ENCODE measurements at places on chromosomes 2 and 18.

DNA sequence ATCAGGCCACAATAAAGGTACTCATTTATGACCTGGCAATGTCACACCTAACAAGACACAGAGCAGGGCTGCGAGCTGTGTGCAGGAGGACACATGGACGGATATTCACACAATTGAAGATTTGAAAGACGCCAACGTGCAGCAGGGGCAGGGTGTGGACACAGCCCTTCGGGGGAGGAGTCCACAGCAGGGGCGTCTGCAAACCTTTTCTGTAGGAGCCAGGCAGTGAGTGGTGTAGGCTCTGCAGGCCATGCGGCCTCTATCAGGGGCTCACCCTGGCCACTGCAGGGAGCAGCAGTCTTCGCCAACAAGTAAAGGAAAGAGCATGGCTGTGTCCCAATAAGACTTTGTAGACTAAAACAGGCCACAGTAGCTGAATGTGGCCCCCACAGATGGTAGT, 125.7 kb upstream of the SNTG2 start:
- DNase-seq: no peak

- no peak for DNase-seq
Measured at GRCh38 chr2:126864861-126865260, 33.8 kb upstream of the TEX51 start.

DNA sequence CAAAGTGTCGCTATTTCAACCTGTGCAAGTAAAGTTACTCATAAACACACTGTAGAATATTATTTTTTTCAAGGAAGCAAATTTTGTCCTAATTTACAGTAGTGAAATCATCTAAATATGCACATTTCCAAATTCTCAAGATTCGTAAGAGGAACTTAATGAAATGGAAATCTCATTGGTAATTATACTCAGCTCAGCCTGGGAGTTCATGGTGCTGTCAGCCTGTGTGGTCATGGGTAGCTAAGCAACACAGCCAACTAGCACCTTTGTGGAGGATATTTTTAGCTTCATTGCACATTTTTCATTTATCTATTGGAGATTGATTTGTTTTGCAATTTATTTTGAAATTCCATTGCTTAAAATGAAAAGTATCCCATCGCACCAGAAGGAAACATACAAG, 975.7 kb upstream of the ZEB2 start:
- no peak for DNase-seq

DNA sequence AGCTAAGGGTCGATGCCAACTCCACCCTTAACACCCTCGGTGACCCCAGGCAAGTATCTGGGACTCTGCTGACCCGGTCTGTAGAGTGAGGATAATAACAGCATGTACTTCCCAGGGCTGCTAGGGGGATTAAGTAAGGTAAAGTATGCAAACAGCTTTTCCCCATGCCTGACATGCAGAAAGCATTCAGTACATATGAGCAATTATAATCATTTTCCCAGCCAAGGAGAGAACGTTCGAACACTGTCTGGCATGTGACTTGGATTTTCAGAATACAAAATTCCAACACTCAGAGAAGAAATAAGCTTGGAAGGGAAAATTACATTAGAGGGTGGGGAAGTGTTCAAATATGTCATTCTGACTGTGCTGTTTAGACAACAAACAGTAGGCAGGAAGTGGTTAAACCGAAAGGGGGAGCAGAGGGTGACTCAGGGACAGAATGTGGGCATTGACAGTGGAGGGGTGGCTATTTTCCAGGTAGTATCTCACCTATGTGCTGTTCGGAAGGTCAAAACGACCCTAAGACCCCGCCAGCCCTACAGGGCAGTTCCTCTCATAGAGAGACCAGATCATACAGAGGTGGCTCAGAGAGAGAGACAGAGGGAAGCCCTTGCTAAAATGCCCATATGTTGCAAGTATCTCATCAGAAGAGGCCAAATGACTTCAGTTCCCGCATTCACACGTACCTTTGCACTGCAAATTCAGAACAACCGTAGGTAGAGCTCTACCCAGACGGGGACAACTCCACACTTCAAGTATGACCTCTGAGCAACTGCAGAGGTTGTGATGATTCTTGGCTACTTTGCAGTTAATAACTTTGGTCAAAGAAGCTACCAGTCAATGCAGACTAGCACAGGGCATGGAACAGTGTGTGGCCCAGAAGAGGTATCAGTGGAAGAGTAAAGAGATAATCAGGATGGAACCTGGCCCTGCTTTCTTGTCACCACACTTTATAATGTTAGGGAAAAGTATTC, 14.8 kb downstream of the ASPRV1 start:
- no peak for DNase-seq

DNA sequence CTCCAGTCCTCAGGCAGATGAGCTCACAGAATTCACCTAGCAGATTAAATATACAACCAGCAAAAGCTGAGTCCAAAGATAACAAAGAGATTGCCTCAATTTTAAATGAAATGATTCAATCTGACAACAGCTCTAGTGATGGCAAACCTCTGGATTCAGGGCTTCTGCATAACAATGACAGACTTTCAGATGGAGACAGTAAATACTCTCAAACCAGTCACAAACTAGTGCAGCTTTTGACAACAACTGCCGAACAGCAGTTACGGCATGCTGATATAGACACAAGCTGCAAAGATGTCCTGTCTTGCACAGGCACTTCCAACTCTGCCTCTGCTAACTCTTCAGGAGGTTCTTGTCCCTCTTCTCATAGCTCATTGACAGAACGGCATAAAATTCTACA, 86.0 kb downstream of the PTRHD1 start:
- no peak for DNase-seq

GRCh38 chr2:99487906-99488305, 1.9 kb downstream of the REV1 start:
- DNase-seq: no peak

DNA sequence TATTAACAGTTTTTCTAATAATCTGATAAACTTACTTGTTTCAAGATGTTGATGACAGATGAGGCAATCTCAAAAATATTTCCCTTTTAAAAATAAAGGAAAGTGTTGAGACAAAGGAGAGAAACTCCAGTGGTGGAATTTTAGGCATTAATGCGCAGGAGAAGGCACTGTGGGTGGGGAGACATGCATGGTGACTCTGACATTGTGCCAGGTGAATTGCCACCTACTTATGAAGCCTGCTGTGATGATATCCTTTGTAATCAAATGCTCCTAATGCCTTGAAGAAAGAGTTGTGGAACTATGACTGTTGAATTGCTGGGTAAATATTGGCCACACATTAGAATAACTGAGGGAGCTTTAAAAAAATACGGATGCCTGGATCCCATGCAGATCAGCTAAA, 101.4 kb downstream of the PLA2R1 start:
- DNase-seq: no peak

DNA sequence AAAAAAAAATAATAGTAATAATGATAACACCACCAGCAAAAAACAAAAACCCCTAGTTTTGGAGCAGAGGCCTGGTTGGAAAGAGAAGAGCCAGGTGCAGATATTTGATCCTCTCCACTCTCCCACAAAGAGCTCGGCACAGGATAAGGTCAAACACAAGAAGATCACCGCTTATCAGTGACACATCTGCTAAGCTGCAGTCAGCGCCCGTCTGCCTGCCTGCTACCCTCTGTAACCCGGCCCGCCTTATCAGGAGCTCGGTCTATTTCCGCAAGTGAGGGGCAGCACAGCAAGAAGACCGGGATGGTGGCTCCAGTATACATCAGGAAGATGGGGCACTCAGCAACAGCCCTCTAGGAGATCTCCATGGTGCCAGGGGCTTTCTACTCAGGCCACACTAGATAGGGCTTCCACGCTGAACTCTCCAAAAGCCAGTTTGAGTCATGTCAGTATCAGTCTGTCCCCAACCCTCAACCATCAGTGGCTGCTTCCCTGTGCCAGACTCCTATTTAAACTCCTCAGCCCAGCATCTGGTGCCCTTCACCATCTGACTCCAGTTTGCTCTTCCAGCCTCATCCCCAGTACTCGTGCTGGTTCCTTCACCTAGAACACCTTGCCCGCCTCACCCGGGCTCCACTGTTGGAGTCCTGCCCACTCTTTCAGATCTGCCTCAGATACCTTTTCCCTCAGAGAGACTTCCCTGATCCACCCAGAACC, 67.3 kb upstream of the PPP1CB start:
- no peak for DNase-seq

DNA sequence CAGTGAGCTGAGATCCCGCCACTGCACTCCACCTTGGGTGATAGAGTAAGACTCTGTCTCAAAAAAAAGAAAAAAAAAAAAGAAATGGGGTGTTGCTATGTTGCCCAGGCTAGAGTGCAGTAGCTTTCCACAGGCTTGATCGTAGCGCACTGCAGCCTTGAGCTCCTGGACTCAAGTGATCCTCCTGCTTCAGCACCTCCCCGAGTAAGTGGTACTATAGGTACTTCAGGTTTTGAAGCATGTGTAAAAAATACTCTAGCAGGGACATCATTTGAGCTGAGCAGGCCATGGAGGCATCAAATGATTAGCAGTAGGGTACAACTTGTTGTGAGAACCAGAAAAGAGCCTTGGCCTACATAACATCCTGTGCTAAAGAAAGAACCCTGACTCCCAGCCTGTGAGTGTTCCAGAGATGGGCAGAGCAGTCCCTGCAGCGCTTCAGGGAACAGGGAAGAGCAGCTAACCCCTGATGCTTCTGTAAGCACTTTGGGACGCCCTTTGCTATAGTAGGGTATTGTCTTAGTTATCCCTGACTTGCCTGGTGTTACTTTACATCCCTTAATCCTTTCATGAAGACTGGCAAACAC, 119.1 kb downstream of the NEDD4L start:
- no peak for DNase-seq

GRCh38 chr18:54801374-54801773, 26.9 kb upstream of the RAB27B start:
- DNase-seq: no peak

GRCh38 chr2:37590119-37590571, 81.3 kb downstream of the CDC42EP3 start:
- no peak for DNase-seq

- DNase-seq: no peak
Measured at GRCh38 chr2:30981096-30981495, 157.1 kb downstream of the GALNT14 start.

GRCh38 chr2:13002536-13003331, 286.0 kb downstream of the TRIB2 start:
- no peak for DNase-seq

DNA sequence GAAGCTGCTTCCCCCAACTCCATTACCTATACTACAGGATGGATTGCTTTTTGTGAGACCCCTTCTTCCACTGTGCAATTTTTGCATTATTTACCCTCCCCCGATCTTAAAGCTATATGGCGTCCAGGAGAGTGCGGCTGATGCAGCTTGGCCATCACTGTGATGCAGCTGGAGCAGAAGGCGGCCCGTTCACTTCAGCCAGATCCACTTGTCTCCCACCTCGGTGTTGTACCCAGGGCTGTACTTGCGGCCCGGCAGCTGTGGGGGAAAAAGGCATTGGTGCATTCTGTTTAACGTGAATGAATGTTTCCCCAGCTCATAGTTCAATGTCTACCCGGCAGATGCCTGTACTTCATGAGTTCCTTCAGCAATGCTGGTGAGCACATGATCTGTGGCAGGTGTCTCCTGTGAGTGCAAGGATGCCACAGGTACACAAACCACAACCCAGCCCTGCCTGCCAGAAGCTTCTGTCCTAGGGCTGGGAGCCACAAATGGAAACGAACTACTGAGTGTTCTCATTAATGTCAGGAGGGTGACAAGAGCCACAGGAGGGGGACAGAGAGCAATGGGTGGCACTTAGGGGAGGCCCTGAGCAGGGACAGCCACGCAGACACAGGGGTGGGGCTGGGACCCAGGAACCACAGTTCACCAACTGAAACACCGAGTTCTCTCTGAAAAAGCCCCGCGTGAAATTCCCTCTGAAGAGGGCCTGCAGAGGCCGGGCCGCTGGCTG, 64.0 kb downstream of the NDUFA10 start:
- no peak for DNase-seq

- DNase-seq: no peak
Measured at GRCh38 chr2:209501579-209501978, 77.7 kb downstream of the MAP2 start.

DNA sequence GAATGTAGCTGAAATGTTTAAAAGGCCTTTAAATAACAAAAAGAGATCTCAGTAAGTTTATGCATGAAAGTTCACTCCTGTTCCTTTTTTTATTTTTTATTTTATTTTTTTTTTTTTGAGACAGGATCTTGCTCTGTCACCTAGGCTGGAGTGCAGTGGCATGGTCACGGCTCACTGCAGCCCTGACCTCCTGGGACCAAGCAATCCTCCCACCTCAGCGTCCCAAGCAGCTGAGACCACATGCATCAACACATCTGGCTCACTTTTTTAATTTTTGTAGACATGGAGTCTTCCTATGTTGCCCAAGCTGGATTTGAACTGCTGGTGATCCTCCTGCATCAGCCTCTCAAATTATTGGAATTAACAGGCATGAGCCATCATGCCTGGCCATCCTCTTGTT, 84.3 kb downstream of the KANSL1L start:
- DNase-seq: no peak

DNA sequence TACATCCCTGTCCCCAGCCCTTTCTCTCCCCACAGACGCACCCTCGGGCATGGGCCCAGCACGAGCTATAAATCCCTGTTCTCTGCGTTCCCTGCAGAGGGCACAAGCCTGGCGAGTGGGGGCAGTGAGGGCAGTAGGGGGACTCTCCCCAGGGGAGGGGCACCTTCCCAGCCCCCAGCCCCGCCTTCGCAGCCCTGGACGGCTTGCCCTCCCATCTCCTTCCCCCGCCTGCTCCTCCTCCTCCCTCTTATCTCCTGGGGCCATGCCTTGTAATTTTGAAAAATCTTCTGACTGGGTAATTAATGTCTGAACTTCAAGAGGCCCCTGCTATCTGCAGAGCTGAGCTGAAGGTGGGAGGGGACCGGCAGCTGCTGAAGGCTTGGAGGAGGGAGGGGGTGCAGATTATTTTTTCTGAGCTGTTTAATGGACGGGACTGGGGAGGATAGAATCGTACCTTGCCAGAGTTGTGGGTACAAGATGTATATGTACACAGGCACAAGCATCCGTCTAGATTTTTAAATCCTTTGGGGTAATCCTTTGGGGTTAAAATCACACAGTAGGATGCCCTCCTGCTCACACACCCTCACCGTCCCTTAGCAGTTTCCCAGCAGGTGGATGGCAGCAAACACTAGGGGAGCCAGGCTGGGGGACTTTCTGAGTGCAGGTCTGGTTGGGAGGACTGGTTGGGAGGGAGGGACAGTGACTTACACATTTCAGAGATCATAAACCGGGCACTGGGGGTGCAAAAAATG, 121.9 kb downstream of the SMAD7 start:
- DNase-seq: peak; percentile 65

GRCh38 chr2:172674034-172674967, 61.3 kb upstream of the RAPGEF4 start:
- DNase-seq: no peak

GRCh38 chr18:49359732-49360444, 100.6 kb downstream of the DYM start:
- DNase-seq: peak; percentile 25

GRCh38 chr2:156935616-156936015, 321.9 kb upstream of the GALNT5 start:
- DNase-seq: peak; percentile 40
